ENCODE measurements at places on chromosomes 11 and 22.

DNA sequence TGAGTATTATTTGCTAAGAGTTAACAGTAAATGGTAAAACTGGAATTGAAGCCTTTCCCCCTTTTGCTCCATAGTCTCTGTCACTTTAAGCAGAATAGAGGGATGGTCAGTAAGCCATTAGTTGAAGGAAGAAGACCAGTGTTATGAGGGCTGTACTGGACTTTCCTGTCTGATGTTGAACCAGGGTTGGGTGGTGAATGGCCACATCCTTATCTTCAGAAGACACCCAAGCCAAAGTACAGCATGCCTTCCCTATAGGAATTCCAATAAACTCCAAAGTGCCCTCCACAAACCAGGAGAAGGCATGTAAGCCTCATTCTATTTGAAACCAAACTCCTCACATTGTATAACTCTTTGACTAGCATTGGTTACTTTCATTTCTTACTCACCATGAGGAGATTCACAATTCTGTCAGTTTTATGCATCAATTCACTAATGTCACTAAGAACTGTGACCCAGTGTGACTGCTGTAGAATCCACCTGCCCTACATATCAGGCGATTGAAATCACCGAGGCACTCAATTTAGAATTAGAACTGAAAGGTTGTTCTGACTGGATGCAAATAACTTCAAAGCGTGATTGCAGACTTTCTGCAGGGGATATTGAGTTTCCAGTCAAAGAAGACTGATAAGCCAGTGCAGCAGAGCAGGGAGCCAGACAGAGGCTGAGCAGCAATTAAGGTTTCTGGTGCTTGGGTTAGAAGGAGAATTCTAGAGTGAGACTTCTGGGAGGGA, 107.1 kb upstream of the DDI1 start:
- DNase-seq = no peak

GRCh38 chr11:75428989-75429640, 3.9 kb downstream of the KLHL35 start:
- DNase-seq = no peak

DNA sequence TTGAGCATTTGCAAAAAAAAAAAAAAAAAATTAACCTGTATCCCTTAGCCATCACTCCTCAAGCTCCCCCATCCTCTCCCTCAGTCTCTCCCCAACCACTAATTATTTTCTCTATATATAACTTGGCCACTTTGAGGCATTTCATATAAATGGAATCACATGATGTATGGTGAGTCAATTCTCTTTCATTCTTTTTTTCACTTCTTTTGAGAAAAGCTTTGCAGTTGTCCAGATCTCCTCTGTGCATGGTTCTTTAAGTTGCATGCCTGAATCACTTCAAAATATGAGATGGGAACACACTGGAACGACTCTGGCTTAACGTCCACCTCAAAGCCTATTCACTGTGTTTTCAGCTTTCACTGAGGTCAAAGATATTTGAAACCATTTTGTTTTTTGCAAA, 40.7 kb downstream of the SHANK2 start:
- DNase-seq = no peak

- no peak for DNase-seq
These were observed 186.1 kb downstream of the SOX6 start for GRCh38 chr11:16169956-16170847.

GRCh38 chr11:86624366-86624765, 48.0 kb downstream of the ME3 start:
- DNase-seq = peak; percentile 43

- peak; percentile 73 for DNase-seq
These were observed 108.2 kb downstream of the SIK3 start for GRCh38 chr11:116990061-116990473.

GRCh38 chr22:49412236-49412635, 415.4 kb downstream of the BRD1 start:
- DNase-seq = no peak

GRCh38 chr22:36245805-36246356, 6.6 kb upstream of the APOL2 start:
- no peak for DNase-seq
